BE2C (cell line): ENCODE measurements at places on chromosomes 5 and 9.

DNA sequence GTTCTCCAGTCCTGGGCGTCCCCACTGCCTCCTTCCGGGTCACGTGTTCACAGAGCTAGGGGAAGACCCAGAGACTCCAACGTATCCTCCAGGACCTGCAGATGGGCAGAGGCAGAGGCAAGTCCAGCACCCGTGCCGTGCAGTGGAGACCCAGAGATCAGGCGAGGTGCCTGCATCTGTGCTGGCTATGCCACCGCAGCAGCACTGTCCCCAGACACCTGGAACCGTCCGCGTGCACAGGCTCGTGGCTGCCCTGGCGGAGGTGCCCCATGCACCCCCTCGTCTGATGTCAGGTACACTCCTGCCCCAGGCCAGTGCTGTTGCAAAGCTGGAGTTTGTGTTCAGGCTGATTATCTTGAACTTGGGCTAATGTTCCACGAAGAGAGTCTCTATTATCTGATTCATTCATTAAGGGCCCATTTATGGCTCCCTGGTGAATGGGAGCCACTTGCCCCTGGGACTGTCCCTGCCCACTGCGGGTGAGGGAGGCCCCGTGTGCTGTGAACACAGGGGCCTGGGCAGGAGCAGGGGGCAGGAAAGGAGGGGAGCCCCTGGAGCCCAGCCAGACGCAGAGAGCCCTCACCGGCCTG, 13.7 kb downstream of the IRX4 start:
- no peak for DNase-seq

DNA sequence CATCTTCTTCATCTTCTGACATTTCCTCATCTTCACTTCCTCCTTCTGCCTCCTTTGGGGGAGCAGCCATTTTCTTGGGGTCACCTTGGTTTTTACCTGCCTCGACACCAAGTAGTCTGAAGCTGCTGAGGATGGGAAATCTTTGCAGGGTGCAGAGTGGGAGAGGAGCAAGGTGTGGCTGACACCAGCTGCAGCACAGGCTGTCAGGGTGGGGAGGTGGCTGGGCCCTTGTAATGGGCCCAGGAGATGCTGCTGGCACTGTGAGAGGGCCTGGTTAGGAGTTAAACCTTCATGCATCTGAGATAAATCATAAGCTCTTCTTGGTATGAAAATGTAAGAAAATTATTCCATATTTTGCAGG, 7.7 kb downstream of the RABL6 start:
- DNase-seq = no peak

GRCh38 chr5:178246624-178247279, 14.2 kb upstream of the PHYKPL start:
- DNase-seq = no peak

- DNase-seq = peak; percentile 51
Measured at GRCh38 chr9:131096269-131097125, at the start of gene AIF1L. Gene AIF1L, plus strand, starts transcription at chr9:131096531. Its CDS starts 99 bp downstream, at chr9:131096630.

- no peak for DNase-seq
Measured at GRCh38 chr9:83714329-83714728, 6.6 kb upstream of the UBQLN1 start.
